Sigmoid colon (tissue), 7 donors: ENCODE measurements at places on chromosomes 5 and 9. TPM values are rescaled to one million over a fixed set of nuclear protein-coding genes. Genes with fewer than 3 reads are reported as not detected.

The CCNI2 gene
- not detected for total RNA-seq

- no peak for DNase-seq
These were observed 275.0 kb downstream of the PLK2 start for GRCh38 chr5:58184910-58185309.

The PTGES gene
- total RNA-seq, result 2.7 TPM

The LCP2 gene
- 15.0 TPM for total RNA-seq

DNA sequence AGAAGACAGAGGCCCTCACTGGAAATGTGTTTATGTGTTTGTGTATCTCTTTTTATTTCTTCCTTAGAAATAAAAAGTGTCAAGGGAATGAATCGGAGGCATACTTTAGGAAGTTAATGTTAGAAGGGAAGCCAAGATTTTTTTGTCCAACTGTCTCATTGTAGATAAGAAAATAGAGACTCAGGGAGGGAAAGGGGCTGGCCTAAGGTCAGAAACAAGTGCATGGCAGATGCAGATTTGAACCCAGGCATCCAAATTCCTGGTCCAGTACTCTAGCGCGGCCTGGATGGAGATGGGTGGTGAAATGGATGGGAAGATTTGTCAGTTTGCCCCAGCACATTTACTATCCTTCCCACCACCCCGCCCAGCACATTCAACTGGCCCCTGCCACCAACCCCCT, 19.8 kb upstream of the TNIP1 start:
- DNase-seq, result no peak

DNA sequence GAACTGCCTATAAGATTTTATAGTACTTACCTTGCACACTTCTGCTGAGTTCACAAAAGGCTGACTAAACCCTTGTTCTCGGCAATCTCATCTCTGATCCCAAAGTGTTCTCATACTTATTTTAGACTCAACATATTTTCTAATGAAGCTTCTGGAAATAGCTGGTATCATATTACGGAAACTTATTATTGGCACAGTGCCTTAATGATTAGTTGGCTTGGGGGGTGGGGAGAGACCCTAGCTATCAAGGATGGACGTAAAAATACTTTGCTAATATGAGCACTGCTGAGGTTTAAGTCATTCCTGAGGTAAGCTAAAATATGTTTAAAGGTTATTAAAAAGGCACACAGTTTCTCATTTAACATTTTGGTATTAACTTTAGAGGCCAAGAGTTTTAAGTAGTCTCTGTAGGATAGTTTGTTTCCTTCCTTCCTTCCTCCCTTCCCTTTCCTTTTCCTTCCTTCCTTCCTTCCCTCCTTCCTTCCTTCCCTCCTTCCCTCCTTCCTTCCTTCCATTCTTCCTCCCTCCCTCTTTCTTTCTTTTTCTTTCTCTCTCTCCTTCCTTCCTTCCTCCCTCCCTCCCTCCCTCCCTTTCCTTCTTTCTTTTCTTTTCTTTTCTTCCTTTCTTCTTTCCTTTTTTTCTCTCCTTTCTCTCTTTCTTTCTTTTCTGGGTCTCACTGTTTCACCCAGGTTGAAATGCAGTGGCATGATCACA, 31.5 kb downstream of the ZSWIM6 start:
- DNase-seq, result no peak

The SLU7 gene
- total RNA-seq, result 80.3 TPM
